ENCODE measurements at places on chromosomes 3 and 15. TPM values are rescaled to one million over a fixed set of nuclear protein-coding genes. Genes with fewer than 3 reads are reported as not detected.

- no peak for DNase-seq
These were observed 72.8 kb downstream of the DLG1 start for GRCh38 chr3:197225579-197225978.

- no peak for DNase-seq
These were observed 126.8 kb downstream of the MITF start for GRCh38 chr3:69865925-69866679.

- DNase-seq: no peak
These were observed 24.4 kb downstream of the NAA50 start for GRCh38 chr3:113721636-113722035.

DNA sequence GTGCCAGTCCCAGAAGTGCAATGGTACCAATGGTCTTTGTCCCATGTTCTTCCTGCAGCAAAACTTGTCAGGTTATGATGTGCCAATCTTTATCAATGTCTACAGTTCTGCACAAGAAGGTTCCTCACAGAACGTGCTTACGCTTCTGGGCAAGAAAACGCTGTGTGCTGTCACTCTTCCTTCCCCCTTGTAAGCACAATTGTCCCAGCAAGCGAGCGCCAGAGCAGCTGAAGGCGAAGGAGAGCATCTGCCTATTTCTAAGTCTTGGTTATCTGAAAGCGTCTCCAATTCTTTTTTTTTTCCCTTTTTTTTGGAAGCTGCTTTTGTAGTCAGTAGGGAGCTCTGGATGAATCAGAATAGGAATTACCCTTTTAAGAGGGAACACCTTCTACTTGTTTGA lies 514.4 kb downstream of the FGF12 start:
- DNase-seq: no peak

DNA sequence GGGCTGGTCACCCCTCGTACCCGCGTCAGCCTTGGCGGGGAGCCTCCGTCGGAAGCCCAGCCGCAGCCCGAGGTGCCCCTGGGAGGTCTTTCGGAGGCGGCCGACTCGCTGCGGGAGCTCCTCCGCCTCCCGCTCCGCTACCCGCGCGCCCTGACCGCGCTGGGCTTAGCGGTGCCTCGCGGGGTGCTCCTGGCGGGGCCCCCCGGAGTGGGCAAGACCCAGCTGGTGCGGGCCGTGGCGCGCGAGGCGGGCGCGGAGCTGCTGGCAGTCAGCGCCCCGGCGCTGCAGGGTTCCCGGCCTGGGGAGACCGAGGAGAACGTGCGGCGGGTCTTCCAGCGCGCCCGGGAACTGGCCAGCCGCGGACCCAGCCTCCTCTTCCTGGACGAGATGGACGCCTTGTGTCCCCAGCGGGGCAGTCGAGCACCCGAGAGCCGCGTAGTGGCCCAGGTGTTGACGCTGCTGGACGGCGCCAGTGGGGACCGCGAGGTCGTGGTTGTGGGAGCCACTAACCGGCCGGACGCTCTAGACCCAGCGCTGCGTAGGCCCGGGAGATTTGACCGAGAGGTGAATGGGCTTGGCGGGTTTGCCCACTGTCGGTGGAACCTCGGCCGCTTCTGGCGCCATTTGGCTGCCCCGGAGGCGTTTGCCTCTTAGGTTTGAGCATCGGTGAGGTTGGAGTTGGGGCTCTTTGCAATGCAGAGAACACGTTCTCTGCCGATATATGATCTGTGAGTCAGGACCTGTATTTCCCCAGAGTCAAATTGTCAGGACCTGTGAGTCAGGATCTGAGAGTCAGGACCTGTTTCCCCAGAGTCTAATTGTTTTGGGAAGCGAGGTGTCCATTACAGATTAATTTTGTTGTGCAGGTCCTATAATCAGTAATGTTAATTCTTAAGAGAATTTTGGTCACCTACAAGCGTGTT lies 24.9 kb upstream of the GATM start:
- peak; percentile 49 for DNase-seq

FSD2 gene
- total RNA-seq: not detected

SEMA5B gene
- total RNA-seq: not detected

ZWILCH gene
- total RNA-seq: 29.6 TPM

CSPG5 gene
- total RNA-seq: 0.41 TPM

ZBTB47 gene
- total RNA-seq: 1.1 TPM
